ENCODE measurements at places on chromosomes 6 and 20.
A peak's percentile ranks its signal among the peaks of the same experiment; 100 is the strongest.

DNA sequence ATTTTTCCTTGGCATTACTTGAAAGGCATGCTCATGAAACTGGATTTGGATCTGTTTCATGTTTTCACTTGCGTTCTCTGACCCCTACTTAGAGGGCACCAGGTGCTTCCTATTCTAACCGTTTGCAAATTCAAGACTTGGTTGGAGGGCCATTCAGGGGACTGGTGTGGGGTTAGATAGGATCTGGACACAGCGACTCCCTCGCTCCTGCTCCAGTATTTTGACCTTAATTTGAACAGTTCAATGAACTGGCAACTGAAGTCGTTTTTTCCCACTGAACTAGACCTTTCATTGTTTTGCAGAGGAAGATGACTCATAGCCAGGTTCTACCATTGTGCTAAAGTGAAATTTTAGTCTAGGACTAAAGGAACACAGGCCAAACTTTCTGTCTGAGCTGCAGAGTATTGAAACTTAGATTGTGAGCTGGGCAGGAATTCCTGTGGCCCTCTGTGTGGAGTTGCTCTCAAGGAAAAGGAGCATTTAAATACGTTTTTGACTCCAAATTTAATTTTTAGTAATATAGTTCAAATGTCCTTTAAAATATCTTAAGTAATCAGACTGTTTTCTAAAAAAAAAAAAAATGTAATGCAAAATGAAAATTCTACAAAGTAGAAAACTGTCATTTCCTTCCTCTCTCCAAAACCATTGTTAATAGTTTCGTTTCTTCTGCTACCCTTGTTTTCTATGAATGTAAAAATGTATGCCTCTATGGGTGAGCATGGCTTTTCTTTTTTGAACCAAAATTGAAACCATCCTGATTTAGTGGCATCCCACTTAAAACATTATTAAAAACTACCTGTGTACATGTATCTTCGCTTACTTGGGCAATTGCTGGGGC is 64.8 kb downstream of the UTRN start:
- peak; percentile 34 for DNase-seq

DNA sequence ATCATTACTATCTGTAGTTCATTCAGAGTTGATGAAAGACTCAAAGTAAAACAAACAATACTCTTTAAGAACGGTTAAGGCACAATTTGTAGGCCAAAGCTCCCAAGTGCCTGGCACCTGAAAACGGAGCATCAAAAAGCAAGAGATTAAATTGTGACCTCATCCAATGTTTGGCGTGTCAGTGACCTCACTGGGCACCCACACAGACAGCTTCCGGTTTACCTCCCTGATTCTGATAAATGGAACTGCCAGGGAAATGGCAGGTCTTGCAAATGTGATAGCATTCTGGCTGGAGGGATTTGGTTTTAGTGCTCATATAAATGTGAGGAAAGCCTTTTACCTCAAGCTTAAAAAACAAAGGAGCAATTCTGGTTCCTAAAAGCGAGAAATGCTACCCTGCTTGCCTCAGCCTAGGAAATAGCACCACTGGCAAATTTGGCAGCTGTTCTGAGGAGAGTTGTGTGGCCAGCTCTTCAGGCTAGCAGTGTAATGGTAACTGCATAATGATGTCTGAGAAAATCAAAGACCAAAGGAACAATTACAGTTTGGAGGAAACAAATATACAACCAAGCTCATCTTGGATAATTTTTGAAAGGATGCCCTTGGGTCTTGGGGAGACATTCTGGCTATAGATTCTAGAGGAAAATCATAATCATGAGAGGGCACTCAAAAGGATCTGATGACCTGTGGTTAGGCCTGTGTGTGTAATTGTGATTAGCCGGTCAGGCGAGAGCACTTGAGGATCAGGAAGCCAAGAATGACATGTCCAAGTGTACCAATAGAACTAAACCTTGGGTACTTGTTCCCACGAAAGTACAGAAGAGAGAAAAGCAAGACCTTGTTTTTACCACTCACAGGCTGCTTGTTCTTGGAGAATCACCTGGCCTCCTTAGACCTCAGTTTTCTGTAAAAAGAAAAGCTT is 174.3 kb downstream of the TFAP2B start:
- DNase-seq, result no peak

- DNase-seq, result no peak
Observed at GRCh38 chr6:31736768-31737314, 511 bp upstream of the CLIC1 start.

DNA sequence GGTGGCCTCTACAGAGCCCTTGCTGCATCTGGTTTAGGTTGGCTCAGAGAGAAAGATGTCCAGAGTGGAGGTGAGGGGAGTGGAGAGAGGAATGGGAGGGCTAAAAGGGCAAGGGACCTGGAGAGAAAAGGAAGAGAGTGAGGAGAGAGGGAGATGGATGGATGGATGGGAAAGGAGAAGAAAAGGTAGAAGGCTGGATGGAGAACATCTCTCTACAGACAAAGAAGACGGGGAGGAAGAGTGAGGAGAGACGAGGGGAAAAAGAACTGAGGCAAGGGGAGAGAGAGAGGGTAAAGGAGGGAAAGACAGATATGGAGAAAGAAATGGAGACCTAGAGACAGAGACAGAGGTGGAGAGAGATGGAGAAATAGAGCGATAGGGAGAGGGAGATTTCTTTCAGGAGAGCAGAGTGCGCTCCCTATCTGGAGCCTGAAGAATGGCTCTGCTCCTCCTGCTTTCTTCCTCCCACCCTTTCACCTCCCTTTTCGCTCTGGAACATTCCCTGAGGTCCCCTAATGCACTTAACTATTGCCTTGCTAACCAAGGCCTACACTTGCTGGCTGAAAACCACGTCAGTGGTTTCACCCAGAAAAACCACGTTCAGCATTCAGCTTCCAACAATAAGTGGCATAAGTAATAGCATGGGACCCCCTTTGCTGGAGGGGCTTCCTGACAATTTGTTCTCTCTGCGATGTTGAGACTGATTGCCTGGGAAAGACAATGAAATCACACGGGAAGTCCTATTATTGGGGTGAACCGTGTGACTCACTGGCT is 286.3 kb downstream of the CDH26 start:
- no peak for DNase-seq

DNA sequence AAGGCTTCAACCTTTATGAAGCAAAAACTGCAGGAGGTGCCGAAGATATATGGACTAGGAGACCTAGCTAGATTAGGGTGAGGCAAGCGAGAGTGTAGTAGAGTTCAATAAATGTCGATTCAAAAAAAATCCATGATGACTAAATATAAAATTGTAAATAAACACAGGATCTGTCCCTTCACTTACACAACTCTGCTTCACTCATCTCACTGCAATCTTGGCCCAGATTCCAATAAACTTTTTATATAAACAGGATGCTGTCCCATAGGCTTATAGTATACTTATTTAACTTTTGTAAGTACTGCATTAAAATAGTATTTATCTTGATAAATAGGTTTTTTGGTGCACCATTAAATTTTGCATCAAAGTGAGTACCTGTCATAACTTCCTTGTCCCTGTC is 648.4 kb upstream of the NRSN1 start:
- DNase-seq, result no peak

Measured in T-helper 2 cell (primary cell).